Stimulated activated CD4-positive, alpha-beta T cell treated with anti-CD3 and anti-CD28 coated beads, Interleukin-15, amount 100 ng/mL, for 1 hour (primary cell): ENCODE measurements at places on chromosomes 6 and 20.

- DNase-seq, result no peak
Observed at GRCh38 chr20:59648466-59649070, 44.2 kb downstream of the PHACTR3 start.

DNA sequence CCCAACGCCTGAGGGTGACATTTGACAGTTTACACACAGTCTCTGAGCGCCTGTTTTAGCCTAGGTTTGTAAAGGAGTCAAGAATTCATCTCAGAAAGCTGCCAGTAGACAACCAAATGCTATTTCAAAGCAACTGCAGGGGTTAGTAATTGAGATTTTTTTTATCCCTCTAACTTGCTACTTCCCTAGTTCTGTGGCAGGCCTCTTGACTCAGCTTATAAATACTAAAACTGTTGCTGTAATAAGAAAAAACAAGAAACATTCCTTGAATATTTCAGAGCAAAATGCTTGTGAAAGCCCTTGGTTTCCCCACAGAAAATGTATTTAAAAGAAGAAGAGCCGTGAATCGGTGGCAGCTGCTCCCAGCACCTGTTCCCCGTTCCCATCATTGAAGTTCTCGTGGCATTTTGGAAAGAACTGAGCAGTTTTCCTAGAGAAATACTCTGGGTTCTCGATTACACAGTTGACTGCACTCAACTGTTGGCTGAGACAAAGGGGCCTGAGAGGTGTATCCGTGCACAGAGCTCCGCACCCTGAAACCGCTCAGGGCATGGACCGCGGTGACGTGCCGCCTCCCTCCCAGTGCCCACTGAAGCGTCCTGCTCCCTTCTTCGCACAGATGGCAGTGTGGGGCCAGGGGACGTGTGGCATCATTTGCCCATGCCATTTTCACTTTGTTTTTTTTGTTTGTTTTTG is 20.9 kb downstream of the DLL1 start:
- DNase-seq, result no peak

DNA sequence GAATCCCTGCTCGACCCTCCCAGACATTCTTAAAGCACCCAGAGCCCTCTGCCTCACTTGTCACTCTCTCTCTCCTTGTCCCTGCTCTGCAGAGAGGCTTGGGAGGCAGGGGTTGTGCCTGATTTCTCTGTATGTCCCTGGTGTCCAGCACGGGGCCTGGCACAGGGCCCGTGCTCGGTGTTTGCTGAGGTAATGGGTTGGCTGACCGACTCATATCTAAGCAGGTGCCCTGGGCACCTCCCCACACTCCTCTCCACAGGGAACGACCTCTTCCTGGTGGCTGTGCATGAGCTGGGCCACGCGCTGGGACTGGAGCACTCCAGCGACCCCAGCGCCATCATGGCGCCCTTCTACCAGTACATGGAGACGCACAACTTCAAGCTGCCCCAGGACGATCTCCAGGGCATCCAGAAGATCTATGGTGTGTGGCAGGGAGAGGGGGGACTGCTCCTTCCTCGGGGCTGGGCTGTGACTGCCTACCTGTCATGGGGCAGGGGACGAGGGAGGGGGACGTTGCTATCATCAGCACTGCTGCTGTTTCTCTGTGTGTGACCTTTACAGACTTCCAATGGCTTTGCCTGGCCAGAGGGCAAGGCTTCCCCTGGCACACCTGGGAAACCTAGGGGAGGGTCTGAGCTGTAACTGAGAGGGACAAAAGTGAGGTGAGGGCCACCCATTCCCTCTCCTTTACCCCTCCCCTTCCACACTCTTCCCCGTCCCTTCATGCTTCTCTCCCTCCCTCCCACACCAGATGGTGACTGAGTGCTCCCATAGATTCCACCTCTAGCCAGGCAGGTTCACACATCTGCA is 14.2 kb downstream of the MMP24OS start:
- DNase-seq, result no peak

GRCh38 chr6:108862479-108863191 is 14.4 kb downstream of the ARMC2 start:
- DNase-seq, result no peak

GRCh38 chr20:38229376-38230252 is 30.9 kb downstream of the KIAA1755 start:
- DNase-seq, result no peak

- no peak for DNase-seq
Observed at GRCh38 chr6:31733734-31734133, 2.6 kb downstream of the CLIC1 start.

DNA sequence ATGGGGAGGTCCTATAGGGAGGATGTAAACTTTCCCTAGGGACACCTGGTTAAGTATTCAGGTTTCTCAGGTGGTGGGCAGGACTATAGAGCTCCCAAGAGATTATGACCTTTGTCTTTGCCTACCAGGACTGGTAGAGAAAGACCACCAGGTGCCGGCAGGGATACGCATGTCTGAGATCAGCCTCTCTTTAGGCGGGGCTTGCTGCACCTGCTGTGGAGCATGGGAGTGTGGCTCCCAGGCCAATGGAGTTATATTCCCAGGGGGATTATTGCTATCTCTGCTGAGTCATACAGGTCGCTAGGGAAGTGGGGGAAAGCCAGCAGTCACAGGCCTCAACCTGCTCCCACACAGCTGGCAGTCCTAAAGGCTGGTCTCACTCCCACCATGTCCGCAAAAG is 280.5 kb upstream of the MMS22L start:
- no peak for DNase-seq
